ENCODE measurements at places on chromosomes 6 and 20.
A peak's percentile ranks its signal among the peaks of the same experiment; 100 is the strongest.

DNA sequence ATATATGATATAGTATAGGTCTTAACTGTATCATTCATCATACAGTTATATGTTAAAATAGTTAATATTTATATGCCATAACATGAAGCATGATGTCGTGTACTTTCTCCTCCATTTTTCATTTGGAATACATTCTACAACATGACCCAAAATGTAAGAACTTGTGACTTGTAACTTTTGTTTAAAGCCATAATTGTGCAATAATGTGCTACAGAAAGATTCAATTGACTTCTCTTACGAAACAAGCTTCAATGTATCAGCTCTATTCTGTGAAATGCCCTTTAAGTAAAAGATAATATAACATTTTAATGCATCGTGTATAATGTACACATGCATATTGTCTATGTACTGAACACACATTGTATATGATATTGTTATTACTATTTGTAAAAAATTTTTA is 76.7 kb upstream of the FABP7 start:
- no peak for ATAC-seq

- ATAC-seq: no peak
These were observed 467.2 kb upstream of the CHD6 start for GRCh38 chr20:42085366-42085765.

DNA sequence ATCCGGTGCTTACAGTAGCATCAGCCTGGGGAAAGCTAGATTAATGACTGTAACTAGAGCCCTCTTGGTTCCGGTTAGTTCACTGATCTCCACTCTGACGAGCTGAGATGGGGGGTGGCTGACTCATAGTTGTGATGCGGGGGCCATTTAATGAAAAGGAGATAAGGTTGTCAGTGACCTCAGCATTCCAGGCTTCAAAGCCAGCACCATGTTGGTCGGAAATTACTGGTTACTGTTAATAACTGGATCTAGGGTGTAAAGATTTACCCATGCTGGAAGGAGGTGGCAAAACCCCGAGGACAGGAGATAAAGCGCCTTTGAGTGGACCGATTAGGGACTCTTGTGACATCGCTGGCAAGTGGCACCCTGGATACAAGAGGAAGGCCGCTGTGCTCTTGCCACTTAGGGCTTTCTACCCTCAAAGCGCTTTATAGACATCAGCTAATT is 21.1 kb downstream of the FOXC1 start:
- ATAC-seq: no peak

DNA sequence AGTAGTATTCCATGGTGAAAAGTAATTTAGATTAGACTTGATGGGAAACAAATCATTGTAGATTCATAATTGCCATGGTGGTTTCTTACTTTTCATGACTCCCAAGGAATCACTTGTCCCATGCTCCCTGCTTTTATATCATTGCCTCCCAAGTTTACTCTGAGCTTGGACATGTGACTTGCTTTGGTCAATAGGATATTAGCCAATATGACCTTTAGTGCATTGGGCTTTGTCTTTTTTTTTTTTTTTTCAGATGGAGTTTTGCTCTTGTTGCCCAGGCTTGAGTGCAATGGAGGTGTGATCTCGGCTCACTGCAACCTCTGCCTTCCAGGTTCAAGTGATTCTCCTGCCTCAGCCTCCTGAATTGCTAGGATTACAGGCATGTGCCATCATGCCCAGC is 15.5 kb upstream of the SMAP1 start:
- no peak for ATAC-seq

DNA sequence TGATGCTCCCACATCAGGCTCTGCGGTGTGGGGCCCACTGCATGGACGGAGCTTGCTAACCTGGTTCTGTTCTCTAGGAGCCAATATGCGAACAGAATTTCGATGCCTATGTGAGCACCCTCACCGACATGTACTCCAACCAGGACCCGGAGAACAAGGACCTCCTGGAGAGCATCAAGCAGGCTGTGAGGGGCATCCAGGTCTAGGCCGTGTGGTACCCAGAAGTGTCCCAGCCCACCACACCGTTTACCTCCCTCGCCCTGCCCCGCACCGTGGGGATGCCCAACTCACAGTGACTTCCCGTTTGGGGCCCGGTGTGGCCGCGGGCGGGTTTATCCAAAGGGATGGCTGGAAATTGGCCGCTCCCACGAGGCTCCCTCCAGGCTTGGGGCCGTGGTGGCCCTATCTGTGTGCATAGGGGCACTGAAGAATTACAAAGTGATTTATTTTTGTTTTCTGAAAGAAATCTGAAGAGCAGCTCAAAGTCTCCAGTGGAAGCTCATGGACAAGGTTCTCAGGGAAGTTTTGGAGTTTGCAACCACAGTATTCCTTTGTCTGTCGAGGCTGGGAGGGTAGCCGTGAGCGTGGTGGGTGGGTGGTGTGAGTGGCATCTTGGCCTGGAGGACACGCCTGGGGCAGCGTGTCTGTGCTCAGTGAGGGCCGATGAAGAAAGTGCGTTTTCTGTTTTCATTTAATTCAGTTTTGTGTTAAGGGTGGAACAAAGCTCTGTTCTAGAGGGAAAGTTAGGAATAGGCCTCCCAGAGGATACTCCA is 15.1 kb upstream of the PCMTD2 start:
- ATAC-seq: no peak

GRCh38 chr20:31566658-31567379 is 38.3 kb upstream of the ID1 start:
- peak; percentile 69 for ATAC-seq

DNA sequence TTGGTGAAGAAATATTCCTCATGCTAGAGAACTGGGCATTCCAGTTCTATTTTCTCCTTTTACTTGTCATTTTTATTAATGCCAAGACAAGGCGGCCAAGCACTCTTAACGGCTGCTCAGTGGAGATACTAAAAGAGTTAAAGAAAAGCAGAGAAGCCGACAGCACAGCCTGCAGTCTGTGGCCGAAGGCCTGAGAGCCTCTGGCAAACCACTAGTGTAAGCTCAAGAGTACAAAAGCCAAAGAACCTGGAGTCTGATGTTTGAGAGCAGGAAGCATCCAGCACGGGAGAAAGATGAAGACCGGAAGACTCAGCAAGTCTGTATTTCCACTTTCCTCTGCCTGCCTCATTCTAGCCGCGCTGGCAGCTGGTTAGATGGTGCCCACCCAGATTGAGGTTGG is 167.1 kb upstream of the FUT9 start:
- no peak for ATAC-seq

GRCh38 chr20:52676283-52676995 is 295.7 kb upstream of the TSHZ2 start:
- ATAC-seq: no peak

DNA sequence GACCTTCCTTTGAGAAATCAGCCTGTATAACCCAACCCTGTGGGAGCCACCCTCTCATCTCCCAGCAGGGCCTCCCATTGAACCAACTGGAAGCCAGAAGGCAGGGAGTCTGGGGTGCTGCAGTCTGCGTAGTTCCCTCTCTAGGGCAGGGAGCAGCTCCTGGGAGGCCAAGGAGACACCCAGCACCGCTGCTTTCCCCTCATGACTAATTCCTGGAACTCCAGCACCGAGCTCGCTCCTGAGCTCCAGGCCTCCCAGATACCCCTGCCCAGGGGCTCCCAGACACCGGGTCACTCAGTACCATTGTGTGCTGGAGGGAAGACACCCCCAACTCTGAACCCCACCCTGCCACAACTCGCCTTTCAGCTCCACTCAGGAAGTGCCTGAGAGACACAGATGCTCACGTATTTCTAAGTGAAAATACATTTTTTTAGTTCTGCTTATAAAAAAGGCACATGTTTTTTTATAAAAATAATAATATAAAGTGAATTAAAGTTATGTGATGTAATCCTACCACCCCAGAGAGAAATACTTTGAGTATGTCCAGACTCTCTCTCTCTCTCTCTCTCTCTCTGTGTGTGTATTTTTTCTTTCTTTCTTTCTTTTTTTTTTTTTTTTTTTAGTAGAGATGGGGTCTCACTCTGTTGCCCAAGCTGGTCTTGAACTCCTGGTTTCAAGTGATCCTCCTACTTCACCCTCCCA is 17.5 kb downstream of the PIM1 start:
- no peak for ATAC-seq

GRCh38 chr6:37452522-37452921 is 19.5 kb downstream of the CMTR1 start:
- ATAC-seq: no peak

DNA sequence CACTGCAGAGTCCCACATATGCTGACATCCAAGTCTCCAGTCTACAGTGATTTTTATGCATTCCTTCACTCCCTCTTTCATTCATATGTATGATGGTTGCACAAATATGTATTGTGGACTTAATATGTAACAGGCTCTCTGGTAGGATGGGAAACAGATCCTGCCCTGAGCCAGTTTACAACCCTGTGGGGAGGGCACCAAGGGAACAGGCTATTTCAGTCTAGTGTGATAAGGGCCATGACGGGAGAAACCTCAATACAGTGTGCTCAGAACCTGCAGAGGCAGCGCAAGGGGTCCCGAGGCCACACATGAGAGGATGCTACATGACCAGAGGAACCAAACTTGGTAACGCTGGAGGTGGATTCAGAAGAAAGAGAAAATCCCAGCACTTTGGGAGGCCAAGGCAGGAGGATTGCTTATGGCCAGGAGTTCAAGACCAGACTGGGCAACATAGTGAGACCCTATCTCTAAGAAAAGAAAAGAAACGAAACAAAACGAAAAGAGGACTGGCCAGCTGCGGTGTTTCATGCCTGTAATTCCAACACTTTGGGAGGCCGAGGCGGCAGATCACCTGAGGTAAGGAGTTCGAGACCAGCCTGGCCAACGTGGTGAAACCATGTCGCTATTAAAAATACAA is 249.8 kb upstream of the JARID2 start:
- ATAC-seq: no peak

DNA sequence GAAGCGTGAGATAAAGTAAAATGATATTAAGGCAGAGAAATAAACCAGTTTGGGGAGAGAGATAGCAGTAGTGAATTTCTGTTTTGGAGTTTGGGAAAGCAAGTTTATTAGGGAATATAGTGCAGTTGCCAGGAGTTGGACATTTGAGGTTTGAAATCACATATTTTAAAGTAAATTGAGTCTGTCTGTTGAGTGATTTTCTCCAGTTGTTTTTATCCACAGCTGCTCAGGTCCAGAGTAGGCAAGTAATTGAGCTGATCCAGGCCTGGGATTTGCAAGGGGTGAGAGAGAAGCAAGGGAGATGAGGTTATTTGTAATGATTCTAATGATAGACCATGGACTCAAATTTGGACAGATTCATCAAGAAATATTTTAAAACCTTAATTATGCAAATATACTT is 481.9 kb downstream of the UTRN start:
- ATAC-seq: no peak

GRCh38 chr6:31042806-31043205 is 32.5 kb downstream of the MUC22 start:
- ATAC-seq: peak; percentile 45

DNA sequence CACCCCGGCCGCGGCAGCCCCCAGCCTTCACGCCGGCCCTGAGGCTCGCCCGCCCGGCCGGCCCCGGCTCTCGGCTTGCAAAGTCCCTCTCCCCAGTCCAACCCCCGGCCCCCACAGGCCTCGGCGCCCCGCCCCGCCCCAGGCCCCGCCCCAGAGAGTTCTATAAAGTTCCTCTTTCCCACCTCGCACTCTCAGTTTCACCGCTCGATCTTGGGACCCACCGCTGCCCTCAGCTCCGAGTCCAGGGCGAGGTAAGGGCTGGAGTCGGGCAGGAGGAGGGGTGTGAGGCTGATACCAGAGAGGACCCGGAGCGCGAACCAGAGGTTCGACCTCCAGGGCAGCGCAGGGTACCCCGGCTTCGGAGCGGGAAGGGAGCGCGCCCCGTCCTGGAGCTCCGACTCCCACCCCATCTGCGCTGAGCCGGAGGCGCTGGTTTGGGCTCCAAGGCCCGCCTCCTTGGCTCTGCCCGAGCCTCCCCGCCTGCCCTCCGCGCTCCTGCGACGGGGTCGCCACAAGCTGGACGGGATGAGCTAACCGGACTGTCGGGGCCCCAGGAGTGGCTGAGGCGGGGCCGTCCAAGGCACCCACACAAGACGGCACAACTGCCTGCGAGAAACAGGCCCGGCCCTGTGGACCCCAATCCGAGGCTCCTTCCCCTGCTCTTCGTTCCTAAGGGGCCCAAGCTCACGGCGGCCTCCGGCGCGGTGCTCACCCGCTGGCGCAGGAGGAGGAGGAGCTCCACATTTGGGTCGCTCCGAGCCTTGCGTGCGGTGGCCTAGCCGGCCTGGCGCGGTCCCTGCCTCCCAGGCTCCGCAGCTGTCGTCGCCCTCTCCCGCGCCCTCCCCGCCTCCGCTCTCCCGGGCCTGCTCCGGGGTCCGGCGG is at the start of gene IRF4:
TSS of gene IRF4 (plus strand) at position 194 of the 882 bp plus-strand sequence. CDS start 1,401 bp downstream, outside the sequence.
- ATAC-seq: peak; percentile 84

DNA sequence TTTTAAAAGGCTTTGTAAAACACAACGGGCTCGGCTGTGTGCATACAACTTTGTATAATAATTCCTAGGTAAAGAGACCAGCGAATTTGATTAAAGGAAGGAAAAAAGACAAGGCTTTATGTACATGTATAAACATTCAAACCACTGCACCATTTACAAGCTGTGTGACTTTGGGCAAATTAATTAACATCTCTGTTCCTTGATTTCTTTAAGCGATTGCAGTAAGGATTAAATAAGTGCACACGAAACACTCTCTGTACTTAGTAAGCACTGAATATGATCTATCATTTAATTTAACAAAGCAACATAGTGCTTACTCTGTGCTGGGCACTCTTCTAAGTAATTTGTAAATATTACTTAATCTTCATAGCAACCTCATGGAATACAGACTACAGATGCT is 19.5 kb upstream of the OCSTAMP start:
- ATAC-seq: no peak

DNA sequence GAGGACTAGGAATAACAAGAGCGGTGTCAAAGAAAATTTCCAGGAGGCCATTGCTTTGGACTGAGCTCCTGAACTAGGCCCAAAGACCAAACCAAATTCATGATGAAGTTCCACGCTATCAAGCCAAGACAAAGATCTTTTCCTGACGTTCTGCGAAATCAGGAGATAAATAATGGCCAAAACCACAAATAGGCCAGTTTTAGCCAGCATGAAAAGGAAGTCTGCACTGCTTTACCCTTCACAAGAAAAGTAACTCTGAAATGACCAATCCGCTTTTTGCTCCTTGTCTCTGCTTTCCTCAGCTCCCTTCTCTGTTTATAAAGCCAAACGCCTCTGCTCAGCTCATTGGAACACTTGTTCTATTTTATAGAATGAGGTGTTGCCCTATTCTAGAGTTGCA is 6.7 kb downstream of the NCOA5 start:
- no peak for ATAC-seq

DNA sequence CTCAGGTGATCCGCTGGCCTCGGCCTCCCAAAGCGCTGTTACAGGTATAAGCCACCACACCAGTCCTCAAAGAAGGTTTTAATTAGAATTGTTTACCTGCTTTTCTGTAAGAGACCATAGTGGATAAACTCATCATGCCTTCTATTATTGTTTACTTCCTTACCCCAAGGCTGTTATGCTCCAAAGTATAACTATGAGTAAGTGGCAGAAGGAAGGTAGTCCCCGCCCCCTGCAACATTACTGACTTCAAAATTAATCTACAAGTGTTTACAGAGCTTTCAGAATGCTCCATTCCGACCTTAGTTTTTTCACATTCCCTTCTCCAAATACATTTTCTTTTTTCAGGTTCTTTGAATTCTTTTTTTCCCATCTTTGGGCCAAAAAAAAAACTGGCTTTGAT is 480.5 kb upstream of the NOX3 start:
- ATAC-seq: no peak

- ATAC-seq: no peak
These were observed 118.1 kb downstream of the UST start for GRCh38 chr6:148864941-148865340.

Data from stimulated activated memory B cell treated with anti-CD40 and anti-IgM and Interleukin-4, amounts not matched to agents 10 μg/mL and 1 μg/mL and 100 μg/mL, for 72 hours (primary cell).